ENCODE measurements at places on chromosomes 6 and 20.

- DNase-seq = no peak
These were observed 3.5 kb upstream of the UBE2V1 start for GRCh38 chr20:50116368-50116999.

DNA sequence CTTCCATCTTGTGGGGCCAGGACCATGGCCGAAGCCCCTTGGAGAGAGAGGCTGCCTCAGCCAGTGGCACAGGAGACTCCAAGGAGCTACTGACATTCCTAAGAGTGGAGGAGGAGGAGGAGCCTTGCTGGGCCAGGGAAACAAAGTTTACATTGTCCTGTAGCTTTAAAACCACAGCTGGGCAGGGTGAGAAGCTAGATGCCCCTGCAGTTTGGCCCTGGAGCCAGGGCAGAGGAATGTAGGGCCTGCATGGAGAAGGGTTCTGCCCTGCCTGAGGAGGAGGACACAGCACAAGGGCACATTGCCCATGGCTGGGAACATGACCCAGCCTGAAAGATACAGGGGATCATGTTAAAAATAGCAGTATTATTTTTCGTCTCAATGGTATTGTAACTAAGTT, 37.4 kb downstream of the PLCG1 start:
- DNase-seq = no peak

DNA sequence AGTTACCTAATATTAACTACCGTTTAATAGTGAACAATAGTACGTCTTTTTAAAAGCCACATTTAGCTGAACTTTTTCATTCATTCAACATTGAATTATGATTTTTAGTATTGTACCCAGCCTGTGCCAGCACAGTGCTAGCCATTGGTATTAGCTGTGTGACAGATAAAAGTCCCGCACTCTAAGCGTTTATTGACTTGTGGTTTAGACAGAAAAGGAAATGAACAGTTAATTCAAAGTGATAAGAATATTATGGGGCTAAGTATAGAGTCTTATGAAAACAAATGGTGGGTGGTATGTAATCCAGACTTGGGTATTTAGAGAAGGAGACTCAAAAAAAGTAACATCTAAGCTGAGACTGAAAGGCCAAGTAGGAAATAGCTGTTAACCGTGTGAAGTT, 202.3 kb downstream of the RPS12 start:
- DNase-seq = no peak

DNA sequence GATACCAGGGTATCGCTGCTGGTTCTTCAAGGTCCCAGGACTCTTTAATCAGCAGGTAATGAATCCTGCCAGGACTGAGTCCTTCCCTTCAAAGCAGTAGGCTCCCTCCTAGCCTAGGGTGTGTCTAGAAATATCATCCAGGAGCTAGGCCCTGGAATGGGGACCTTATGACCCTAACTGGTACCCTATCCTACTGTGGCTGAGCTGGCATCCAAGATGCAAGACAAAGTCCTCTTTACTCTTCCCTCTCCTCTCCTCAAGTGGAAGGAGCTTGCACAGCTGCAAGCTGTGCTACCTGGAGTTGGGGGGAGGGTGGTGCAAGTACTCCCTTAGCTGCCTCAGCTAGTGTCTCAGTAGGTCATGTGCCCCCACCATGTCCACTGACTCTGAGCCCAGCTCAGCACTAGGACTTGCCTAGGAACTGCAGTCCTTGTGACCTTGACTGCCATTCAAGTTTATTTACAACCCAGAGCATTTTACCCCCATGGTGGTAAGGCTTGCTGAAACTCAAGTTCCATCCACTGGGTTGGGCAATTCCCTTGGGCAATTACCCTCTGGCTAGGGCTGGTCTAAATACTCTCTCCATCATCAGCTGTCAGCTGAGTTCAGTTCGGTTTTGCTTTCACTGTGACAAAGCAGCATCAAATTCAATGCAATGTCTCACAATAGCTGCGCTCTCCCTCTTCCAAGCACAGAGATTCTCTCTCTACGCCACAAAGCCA, 48.4 kb upstream of the TOP1 start:
- DNase-seq = no peak

GRCh38 chr6:19979059-19979458, 141.9 kb downstream of the ID4 start:
- DNase-seq = no peak

Data from bronchial epithelial cell (primary cell).